ENCODE measurements at places on chromosomes 2 and 18. TPM values are rescaled to one million over a fixed set of nuclear protein-coding genes. Genes with fewer than 3 reads are reported as not detected.

The REG1B gene
- total RNA-seq: not detected

GRCh38 chr2:219514836-219515235, 554 bp downstream of the ASIC4 start:
- peaks cover 9% of the 10 kb centered on the region for H3K27me3 ChIP-seq
- H3K27ac ChIP-seq: no peak overlapping the region
- peaks cover 2% of the 10 kb centered on the region for H3K4me1 ChIP-seq

The MALL gene
- 18.5 TPM for total RNA-seq

- no peak overlapping the region for H3K4me3 ChIP-seq
- H3K4me1 ChIP-seq: no peaks in the 10 kb centered on the region
These were observed 37.2 kb downstream of the STEAP3 start for GRCh38 chr2:119260646-119261492.

The GAL3ST2 gene
- 2.4 TPM for total RNA-seq

DNA sequence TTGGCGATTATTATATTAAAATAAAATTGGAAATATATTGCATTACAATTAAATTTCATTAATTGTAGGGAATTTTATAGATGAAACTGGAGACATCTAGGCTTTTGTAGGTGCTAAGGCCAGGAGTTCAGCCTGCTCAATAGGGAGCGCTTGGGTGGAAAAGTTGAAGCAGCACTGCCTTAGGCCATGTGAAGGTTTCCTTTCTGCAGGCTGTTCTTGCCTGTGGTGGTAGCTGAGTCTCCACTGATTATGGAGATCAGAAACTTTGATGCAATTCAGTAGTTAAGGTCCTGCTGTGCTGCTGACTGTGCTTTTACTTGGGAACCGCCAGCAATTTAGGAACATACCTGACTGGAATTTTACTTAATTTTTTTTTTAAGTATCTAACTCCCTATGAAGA, 179.9 kb upstream of the BOD1L2 start:
- no peak for DNase-seq
- no peak overlapping the region for H3K27ac ChIP-seq
- no peaks in the 10 kb centered on the region for H3K27me3 ChIP-seq
- H3K4me1 ChIP-seq: no peaks in the 10 kb centered on the region
- H3K36me3 ChIP-seq: no peaks in the 10 kb centered on the region
- no peak overlapping the region for H3K4me3 ChIP-seq

DNA sequence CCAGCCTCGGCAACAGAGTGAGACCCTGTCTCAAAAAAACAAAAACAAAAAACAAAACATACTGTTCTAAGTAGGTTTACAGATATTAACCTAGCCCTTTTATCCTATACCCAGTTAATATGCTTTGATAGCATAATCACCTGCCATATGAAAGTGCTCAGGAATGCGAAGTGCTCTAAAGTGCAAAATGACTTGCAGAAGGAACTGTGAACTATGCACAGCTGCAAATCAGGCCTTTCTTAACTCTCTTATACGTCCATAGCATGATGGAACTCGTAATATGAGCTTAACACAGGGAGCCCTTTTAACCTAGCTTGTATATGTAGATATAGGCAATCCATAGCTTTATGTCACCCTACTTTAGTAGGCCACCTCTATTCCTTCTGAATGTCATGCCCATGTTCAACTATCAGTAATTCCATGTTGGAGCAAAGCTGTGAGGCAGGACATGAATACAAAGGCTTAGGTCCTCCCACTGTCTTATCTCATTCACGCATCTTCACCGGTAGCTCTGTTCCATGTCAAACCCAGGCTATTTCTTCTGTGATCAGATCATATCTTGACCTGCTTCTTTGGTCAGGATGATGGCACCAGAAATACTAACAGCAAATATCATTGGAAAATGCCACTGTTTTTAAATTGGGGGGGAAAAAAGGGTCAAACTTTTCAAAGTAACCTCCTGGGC, 72.9 kb downstream of the PRPF40A start:
- DNase-seq: no peak
- peaks cover 12% of the 10 kb centered on the region for H3K4me1 ChIP-seq
- H3K36me3 ChIP-seq: no peaks in the 10 kb centered on the region

Measured in prostate gland (tissue), 2 donors.